Fibroblast of skin of right biceps (primary cell): ENCODE measurements at places on chromosomes 1 and 21.
A peak's percentile ranks its signal among the peaks of the same experiment; 100 is the strongest.

- DNase-seq: peak; percentile 100
Measured at GRCh38 chr1:85611856-85612255, 31.3 kb downstream of the CCN1 start.

- DNase-seq: peak; percentile 28
Measured at GRCh38 chr21:45950740-45951515, 30.6 kb upstream of the COL6A1 start.

GRCh38 chr21:43809853-43810504, 20.6 kb downstream of the RRP1 start:
- no peak for DNase-seq

- DNase-seq: no peak
Measured at GRCh38 chr1:230145505-230145899, 78.5 kb downstream of the GALNT2 start.

GRCh38 chr1:219075121-219075879, 98.4 kb upstream of the LYPLAL1 start:
- no peak for DNase-seq

- peak; percentile 43 for DNase-seq
Measured at GRCh38 chr1:234921266-234922062, 207.2 kb downstream of the TOMM20 start.

GRCh38 chr1:47219590-47220220, 12.3 kb downstream of the TAL1 start:
- DNase-seq: no peak

GRCh38 chr21:16811970-16812369, 700.9 kb upstream of the CXADR start:
- DNase-seq: no peak

GRCh38 chr1:116334015-116334547, 39.0 kb upstream of the ATP1A1 start:
- peak; percentile 5 for DNase-seq

DNA sequence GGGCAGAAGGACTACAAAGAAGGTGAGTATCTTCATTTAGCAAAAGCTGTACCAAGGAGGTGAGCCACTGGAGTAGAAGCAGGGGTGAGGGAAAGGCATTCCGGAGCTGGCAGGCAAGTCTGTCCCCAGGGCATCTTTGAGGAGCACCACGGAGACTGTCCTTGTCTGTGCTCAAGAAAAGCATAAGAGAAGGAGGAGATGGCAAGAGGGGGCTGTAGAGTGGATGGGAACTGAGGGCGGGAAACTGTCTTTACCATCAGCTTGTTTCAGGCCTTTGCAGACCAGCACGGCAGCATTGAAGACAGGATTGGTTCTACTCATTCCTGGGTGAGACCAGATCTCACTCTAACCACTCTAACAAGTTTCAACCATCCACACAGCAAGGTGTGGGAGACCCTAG, 355.8 kb downstream of the AJAP1 start:
- DNase-seq: no peak

GRCh38 chr1:228833911-228834688, 98.8 kb downstream of the RHOU start:
- DNase-seq: peak; percentile 31

GRCh38 chr21:44019568-44019958, 7.5 kb downstream of the TRAPPC10 start:
- no peak for DNase-seq

DNA sequence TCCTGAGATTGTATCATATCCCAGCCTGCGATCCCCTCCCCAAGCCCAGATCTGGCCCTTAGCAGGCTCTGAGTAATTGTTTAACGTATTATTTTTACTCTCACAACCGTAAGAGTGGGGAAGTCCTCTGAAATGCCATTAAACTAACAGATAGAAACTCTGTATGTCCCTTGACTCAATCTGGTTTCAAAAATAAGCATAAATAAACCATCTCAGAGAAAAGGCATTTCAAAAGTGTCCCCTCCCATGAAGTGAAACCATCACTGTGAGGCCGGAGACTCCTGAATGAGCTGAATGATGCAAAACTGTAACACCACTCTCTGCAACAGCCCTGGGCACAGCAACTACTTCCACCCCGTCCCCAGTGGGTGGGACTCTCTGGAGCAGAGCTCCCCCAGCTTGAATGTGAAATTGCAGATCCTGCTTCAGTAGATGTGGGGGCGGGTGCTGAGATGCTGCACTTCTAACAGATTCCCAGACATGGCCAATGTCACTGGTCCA, 104.1 kb downstream of the SYF2 start:
- DNase-seq: peak; percentile 27

- no peak for DNase-seq
Measured at GRCh38 chr1:29811727-29812407, 575.5 kb downstream of the PTPRU start.

DNA sequence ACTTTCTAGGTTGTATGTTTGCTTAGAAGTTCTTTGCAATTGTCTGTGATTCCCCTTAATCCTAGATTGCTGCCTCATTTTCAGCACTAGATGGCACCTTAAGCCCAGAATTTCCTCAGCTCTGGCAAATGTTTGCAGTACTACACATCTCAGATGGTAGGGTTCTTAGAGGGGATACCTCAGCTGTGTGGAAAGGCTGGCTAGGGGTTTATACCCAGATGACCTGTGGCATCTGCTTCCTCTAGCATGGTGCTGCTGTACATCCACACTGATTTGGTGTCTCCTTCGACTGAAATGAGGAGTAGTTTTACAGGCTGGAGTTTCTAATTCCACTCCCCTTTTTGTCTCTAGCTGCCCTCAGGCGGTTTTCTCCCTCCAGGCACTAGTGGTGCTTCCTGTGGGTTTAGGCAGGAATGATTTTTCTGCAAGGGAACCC, 23.5 kb downstream of the ASB17 start:
- DNase-seq: peak; percentile 50

- peak; percentile 99 for DNase-seq
Measured at GRCh38 chr1:162541619-162542141, 19.8 kb upstream of the UAP1 start.

DNA sequence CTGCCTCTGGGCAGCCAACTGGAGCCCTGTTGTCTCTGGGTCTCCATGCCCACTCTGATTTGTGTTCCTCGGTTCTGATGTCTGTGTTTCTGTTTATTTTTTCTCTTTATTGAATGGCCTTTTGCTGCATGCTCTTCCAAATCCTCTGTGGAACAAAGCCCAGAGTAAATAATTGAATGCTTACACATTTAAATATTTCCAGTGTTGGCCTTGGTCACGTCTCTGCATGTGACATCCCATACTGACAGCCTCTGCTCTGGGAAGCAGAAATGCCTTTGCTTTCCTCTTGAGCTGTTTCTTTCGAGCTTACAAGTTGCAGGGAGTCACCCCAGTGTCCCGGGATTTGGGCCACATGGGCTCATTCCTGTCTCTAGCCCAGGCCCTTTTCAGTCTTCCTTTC, 267.9 kb downstream of the PTPRU start:
- no peak for DNase-seq

DNA sequence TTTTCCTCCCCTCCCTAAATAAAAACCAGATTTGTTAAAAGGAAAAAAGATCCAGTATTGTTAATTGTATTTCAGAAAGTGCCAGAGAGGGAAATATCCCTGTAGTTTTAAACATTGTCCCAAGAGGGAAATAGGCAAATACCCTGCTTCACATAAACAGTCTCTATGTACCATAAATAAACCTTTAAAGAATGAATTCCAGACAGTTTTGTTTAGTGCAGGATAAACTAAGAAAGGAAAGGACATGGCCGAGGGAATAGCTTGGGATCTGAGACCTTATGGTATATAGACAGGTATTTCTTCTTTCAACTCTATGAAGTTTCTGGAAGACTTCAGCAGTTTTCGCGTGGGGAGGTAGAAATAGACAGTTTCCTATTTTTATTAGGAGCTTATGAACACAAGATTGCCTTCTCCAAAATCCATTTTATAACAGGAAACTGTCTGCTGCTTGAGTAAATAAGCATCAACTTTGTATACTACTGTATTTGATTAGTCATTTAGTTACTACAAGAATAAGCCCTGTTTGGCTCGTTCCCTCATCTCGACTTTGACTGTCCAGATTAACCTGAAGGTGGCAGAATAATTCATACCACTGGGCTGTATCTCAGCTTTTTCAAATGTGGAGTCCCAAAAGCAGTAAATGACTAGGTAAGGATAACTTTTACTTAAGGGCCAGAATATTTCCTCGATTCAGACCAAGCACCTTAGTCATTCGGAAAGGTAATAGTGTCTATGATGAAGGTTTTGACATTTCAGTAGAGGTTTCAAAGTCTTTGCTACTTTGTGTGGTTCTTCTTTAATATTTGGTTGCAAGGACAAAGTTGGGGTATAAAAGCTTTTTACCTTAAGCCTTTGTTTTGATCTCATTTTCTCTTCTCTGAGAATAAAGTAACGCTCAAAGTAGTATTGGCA, 177.5 kb downstream of the VPS13D start:
- DNase-seq: peak; percentile 66

DNA sequence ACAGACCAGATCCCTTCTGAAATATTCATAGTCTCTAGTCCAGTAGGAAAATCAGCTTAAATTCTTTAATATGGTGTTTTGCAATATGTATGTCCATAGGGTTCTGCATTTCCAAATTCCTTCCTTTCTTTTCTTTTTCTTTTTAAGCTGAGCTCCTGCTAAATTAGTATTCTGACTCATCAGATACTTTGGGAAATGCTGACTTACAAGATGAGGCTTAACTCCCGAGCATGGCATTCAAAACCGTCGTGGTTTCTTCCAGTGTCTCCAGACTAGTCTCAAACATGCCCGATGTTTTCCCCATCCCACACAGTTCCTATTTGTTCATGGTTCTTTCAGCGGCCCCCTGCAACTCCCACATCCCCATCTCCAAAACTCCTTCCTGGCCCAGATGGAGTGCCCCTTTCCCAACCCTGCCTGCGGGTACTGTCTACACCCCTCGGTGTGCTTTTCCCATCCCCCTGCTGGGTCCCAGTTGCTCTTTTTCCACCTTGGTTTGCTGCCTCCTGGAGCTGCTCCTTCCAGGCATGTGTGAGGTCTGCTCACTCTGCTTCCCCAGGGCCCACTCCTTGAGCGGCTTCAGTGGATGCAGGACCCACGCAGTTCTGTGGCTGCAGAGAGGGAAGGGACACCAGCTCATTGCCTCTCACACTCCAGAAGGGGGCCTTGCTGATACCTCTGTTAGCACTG, 19.5 kb upstream of the ETV3 start:
- DNase-seq: peak; percentile 70

GRCh38 chr21:45545691-45546531, 3.7 kb upstream of the SLC19A1 start:
- DNase-seq: no peak

GRCh38 chr1:86289161-86289560, 107.0 kb downstream of the ODF2L start:
- DNase-seq: peak; percentile 19

GRCh38 chr1:117802531-117803257, 126.7 kb downstream of the GDAP2 start:
- DNase-seq: no peak

DNA sequence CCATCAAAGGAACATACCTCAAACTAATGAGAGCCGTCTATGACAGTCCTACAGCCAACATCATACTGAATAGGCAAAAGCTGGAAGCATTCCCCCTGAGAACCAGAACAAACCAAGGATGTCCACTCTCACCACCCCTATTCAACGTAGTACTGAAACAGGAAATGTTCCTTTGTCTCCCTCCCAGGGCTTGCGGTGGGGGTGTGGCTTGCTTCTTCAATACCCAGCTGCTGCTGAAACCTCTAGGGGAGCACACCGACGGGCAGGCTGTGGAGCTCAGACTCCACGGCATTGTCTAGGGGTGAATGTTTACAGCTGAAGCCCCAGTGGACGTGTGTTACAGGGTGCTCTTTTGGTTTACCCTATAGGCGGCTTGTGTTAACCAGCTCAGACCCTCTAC, 30.5 kb upstream of the B3GALT2 start:
- DNase-seq: no peak

DNA sequence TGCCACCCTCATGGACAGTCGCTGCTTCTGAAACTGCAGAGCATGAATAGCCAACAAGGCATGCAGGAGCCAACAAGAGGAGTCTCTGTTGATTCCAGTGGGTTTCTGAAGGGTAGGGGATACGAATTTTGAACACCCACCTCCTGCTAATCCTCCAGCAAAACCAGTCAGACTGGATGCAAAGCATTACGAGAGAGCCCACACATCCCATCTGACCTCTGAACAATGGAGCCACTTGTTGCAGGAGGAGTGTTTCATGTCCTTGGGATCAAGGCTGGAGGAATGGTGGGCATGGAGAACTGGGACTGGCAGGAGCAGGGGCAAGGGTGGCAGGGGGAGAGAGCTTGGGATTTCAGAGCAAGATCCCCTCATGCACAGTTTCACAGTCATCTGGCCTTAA, 1.6 kb downstream of the VTCN1 start:
- DNase-seq: no peak
